ACHN (cell line): ENCODE measurements at places on chromosomes 12 and 14.

DNA sequence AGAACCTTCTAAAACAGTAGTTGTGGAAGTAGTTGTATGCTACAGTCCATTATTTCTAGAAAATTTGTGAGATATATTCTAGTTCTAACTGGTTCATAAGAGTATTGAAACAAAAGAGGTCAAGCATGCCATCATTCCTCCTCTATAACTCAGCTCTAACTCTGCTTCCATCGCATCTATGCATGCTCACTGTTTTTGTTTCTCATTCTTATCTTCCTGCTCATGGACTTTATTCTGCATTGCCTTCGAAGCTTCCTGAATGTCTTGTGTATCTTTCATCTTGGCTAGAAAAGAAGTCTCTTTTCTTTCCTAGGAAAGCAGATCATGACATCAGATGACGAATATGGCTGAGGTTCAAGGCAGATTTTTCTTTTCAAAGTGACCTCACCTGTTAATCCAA, 402 bp downstream of the LMNTD1 start:
- no peak for DNase-seq

DNA sequence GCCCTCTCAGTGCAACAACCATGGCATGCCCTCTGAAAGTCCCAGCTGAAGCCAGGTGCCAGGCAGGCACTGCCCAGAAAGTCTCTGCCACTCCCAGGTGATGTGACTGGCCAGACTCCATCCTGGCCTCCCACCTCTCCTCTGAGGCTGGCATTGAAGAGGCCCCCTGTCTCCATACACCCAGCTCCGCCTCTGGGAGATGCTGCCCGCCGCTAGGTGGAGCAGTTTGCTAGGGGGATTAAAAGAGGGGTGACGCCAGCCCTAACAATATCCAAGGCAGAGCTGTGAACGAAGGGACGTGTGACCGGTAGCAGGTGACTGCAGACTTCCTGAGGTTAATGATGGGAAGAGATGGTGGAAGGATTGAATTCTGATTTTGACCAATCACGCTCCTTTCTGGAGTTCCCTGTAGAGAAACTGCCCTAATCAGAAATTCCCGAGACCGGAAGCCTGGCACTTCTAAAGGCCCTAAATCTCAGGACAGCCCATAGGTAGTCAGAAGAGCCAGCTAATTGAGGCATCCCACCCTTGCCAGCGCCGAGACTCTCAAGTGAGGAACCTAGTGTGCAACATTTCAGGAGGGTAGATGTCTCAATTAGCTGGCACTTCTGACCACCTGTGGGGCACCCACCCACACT, 8.3 kb upstream of the PLEK2 start:
- no peak for DNase-seq

- no peak for DNase-seq
Observed at GRCh38 chr14:102998393-102998792, 59.0 kb downstream of the CDC42BPB start.

DNA sequence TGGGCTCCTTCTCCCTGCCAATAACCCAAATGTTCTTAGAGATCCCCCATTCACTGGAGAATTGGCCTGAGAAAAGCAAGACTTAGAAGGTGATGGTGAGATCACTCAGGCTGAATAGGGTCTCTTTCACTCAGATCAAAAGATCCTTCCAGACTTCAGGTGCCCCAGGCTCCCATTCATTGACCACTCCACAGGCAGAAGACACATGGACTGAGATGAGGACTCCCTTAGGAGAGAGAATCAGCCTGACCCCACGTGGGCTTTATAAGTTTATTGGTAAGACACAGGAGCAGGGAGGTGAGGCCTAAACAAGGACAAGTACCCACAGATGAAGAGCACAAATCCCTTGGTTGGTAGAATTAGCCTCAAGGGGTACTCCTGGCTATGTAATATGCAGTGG, 6.1 kb upstream of the KRT72 start:
- DNase-seq: no peak

GRCh38 chr12:5622280-5622679, 190.4 kb downstream of the NTF3 start:
- no peak for DNase-seq
